ENCODE measurements at places on chromosomes 12 and 14. TPM values are rescaled to one million over a fixed set of nuclear protein-coding genes. Genes with fewer than 3 reads are reported as not detected.
A peak's percentile ranks its signal among the peaks of the same experiment; 100 is the strongest.

RHOJ gene
- 7.5 TPM for total RNA-seq

DNA sequence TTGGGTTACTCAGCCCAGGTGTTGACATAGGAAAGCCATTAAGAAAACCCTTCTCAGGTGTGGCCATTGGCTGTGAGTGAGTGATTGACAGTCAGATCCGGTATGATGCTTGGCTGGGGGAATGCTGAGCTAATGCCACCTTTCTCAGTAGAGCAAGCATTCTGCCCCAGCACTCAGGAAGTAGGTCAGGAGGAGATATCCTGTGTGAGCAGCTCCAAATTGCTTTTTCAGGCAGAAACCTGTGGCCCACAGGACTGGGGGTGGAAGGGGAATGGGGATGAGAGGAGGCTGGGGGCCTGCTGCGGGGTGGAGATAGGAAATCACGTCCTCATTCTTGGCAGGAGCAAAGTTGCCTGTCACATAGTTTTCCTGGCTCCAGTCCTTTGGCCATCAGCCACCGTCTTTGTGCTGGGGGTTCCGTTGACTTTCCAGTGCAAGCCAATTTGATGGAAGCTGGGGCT, 55.7 kb downstream of the NINJ2 start:
- H3K27me3 ChIP-seq = no peaks in the 10 kb centered on the region
- H3K4me1 ChIP-seq = peaks cover 12% of the 10 kb centered on the region
- DNase-seq = peak; percentile 50

IGF1 gene
- total RNA-seq = 15.0 TPM

DNA sequence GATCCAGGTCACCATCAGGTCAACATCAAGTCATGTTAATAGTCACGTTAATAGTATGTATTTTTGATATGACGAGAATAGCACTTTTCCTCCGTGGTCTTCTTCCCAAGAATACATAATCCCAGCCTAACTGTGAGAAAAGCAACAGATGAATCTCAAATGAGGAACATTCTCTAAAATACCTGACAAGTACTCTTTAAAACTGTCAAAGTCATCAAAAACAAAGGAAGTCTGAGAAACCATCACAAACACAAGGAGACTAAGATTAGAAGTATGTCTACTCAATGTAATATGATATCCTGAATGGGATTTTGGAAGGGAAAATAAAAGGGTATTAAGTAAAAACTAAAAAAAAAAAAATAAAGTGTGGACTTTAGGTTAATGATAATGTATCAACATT, 36.8 kb upstream of the GLIPR1 start:
- no peaks in the 10 kb centered on the region for H3K4me1 ChIP-seq
- no peaks in the 10 kb centered on the region for H3K27me3 ChIP-seq
- H3K4me3 ChIP-seq = no peak overlapping the region
- no peak for DNase-seq

DNA sequence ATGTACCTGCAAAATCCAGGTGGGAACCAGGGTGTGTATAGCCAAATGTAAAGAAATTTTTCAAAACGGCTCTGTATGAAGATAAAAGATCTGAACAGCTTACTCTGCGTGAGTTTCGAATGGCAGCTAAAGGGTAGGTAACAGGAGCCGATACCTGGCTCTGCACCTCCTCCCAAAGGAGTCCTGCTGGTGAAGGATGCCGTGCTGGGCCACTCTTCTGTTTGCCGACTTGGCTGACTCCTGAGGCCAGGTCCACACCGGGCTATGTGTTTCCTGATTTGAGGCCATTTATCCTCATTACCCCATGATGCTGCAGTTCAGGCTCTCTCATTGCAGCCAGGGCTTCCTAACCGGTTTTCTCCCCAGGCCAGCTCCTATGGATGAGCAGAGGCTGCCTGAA, 244.6 kb downstream of the SLC41A2 start:
- no peaks in the 10 kb centered on the region for H3K36me3 ChIP-seq
- H3K27ac ChIP-seq = no peak overlapping the region
- no peaks in the 10 kb centered on the region for H3K4me1 ChIP-seq
- H3K4me3 ChIP-seq = no peak overlapping the region
- no peaks in the 10 kb centered on the region for H3K27me3 ChIP-seq
- DNase-seq = no peak

GRCh38 chr14:52355016-52355431, 40.9 kb downstream of the PTGER2 start:
- no peaks in the 10 kb centered on the region for H3K27me3 ChIP-seq
- no peak for DNase-seq
- H3K36me3 ChIP-seq = no peaks in the 10 kb centered on the region
- H3K4me1 ChIP-seq = no peaks in the 10 kb centered on the region

KRT83 gene
- total RNA-seq = not detected

DNA sequence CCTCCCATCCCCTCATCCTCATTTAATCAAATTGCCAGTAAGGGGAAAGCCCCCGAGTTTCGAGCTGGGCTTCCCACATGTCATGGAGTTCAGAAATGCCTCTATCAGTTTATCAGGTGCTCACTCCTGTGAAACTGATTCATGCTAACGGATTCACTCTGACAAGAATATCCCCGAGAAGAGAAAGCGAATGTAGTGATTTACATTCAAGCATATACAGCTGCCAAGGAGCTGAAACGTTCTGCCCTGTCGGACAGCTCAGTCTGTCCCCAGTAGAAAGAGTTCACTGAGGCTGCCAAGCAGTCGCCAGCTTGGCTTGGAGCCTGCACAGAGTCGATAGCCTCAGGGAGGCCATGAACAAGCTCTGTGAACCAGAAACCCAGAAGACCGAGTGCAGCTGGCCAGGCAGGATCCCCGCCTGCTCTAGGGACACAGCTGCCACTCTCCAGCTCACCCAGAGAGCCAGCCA, 88.4 kb downstream of the TMCC3 start:
- H3K27me3 ChIP-seq = no peaks in the 10 kb centered on the region
- H3K4me3 ChIP-seq = peak overlapping the region; percentile 28
- H3K36me3 ChIP-seq = no peaks in the 10 kb centered on the region
- no peaks in the 10 kb centered on the region for H3K4me1 ChIP-seq

DNA sequence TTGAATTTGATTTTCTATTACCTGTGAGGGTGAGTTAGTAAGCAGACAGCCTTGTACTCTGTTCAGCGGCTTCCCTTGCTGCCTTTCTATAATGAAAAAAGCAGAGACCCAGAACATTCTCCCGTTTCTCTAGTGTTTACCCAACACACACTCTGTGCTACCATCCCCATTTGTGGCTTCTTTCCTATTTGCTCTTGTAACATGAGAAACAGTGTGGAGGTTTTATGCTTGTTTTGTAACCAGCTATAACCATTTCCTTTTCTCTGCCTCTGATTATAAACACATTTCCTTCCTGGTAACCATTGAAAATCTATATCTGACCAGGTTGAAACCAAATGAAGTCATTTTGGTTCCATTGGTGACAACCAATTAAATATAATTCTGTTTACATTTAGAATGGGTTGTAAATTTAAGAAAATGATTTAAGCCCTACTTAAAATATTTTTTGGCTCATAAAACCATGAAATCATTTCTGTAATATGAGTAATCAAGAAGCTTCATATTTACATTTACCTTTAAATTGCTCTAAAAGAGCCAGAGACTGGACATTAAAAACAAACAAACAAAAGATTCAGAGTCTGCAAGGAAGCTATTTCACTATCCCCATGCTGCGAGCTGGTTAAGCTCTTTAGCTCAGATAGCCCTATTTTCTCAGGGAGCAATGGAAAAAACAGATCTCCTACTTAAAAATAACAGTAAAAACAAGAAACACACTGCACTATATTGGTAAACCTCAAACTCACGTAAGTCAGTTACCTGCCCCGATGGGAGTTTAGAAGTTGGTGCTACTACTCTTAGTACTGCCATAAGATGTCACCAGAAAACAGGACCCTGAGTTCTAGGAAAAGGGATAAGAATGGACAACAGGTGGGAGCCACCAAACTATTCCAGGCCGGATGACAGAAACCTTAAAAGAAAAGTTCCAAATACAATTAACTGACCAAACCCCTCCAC, 206.5 kb upstream of the EEA1 start:
- no peak for DNase-seq
- no peaks in the 10 kb centered on the region for H3K36me3 ChIP-seq
- H3K4me3 ChIP-seq = peak overlapping the region; percentile 3
- peak overlapping the region; percentile 74 for H3K27ac ChIP-seq
- H3K4me1 ChIP-seq = peaks cover 31% of the 10 kb centered on the region

- H3K27me3 ChIP-seq = no peaks in the 10 kb centered on the region
- no peak overlapping the region for H3K4me3 ChIP-seq
- peaks cover 14% of the 10 kb centered on the region for H3K4me1 ChIP-seq
- H3K36me3 ChIP-seq = peaks cover 35% of the 10 kb centered on the region
- peak overlapping the region; percentile 72 for H3K27ac ChIP-seq
- DNase-seq = peak; percentile 66
These were observed 7.3 kb downstream of the PHB2 start for GRCh38 chr12:6963016-6963731.

DHRS2 gene
- not detected for total RNA-seq

GRCh38 chr14:96588410-96589257, 86.5 kb downstream of the PAPOLA start:
- no peaks in the 10 kb centered on the region for H3K36me3 ChIP-seq
- no peak overlapping the region for H3K4me3 ChIP-seq
- H3K27me3 ChIP-seq = peaks cover 11% of the 10 kb centered on the region
- DNase-seq = no peak
- no peak overlapping the region for H3K27ac ChIP-seq
- H3K4me1 ChIP-seq = no peaks in the 10 kb centered on the region

CLEC12A gene
- total RNA-seq = 0.52 TPM

KRT85 gene
- total RNA-seq = not detected

DNA sequence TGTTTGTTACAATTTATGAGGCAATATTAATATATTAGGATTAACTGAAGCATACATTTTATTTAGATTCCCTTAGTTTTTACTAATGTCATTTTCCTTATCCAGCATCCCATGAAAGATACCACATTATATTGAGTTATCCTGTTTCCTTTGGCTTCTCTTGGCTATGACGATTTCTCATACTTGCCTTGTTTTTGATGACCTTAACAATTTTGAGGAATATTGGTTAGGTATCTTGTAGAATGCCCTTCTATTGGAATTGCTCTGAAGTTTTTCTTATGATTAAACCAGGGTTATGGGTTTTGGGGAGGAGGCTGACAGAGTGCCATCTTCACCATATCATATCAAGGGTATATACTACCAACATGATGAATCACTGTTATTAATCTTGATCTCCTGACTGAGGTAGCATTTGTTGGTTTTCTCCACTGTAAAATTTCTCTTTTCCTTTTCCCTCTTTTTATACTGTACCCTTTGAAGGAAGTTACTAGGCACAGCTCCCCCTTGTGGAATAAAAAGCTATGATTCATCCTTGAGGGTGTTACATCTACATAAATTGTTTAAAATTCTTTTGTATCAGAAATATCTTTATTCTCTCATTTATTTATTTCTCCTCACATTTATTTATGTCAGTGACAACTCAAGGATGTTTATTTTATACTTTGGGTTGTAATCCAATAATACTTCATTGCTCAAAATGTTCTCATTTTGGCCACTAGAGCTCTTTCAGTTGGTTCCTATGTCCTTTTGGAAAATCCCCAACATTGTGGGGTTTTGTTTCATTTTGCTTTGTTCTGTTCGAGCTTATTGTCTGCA, 239.0 kb downstream of the SLC16A7 start:
- H3K4me3 ChIP-seq = no peak overlapping the region
- H3K36me3 ChIP-seq = no peaks in the 10 kb centered on the region
- no peak overlapping the region for H3K27ac ChIP-seq
- H3K4me1 ChIP-seq = no peaks in the 10 kb centered on the region
- DNase-seq = no peak

- H3K4me1 ChIP-seq = no peaks in the 10 kb centered on the region
- no peak overlapping the region for H3K27ac ChIP-seq
- no peak for DNase-seq
- no peaks in the 10 kb centered on the region for H3K36me3 ChIP-seq
These were observed 1156.3 kb upstream of the SEL1L start for GRCh38 chr14:82689948-82690347.

GRCh38 chr14:59450716-59451115, 14.5 kb downstream of the GPR135 start:
- no peaks in the 10 kb centered on the region for H3K27me3 ChIP-seq

FAR2 gene
- 1.7 TPM for total RNA-seq

DNA sequence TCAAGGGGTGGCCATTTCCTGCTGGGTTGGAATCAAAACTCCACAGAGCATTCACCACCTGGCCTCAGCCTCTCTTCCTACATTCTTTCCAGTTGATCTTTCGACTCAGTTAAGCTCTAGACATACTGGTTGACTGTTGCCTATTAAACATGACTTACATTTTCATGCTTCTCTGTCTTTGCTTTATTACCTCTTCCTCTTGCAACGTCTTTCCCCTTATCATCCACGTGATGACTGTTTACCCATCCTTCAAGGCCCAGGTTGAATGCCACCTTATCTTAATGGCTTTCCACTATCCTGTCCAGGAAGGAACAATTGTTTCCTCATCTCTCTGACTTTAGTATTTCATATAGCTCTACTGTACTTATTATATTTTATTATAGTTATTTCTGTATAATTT, 24.4 kb upstream of the CCDC175 start:
- H3K4me3 ChIP-seq = no peak overlapping the region
- DNase-seq = no peak
- H3K27me3 ChIP-seq = no peaks in the 10 kb centered on the region
- H3K4me1 ChIP-seq = no peaks in the 10 kb centered on the region
- H3K27ac ChIP-seq = no peak overlapping the region

DNA sequence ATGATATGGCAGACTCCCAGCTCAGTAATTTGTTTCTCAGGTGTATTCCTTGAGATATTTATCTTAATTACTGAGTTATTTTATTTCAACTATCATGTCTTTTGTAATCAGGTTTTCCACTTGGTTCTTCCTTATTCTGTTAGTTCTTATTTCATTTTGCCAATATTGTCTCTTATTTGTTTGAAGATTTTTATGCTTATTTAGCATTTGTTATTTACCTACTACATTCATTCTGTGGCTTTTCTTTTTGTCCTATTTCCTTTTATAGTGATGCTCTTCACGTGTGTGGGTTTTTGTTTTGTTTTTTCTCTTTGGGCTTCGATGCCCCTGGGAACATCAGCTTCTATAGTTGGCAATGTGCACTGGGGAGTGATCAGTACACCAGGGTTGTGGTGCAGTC, 40.5 kb upstream of the CRADD start:
- no peaks in the 10 kb centered on the region for H3K27me3 ChIP-seq
- H3K36me3 ChIP-seq = no peaks in the 10 kb centered on the region
- no peak for DNase-seq
- no peak overlapping the region for H3K27ac ChIP-seq

DNA sequence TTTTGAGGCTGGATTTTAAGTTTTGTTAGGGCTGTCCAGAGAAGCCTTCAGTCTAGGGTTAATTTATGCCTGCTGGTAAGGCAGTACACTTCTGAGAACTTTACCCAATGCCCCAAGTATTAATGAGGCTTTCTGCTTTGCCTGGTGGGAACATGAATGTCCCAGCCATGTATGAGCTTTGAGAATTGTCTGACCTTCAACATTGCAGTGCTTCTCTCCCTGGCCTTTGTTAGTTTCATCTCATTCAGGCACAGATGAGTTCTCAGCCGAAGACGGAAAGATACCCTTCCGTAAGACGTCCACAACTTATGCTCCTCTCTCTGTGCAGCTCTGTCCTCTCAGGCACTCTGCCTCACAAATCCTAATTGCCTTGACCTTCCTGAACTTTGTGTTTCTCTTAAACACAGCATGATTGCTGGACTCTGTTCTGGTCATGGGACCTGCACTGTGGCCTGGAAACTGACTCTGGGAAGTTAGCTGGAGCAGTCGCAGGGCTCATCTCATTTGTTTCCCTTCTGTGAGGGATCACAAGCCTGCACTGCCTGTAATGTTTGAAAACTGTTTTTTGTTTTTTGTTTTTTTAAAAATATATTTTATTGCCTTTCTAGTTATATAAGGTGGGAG, 15.7 kb downstream of the CHPT1 start:
- peaks cover 11% of the 10 kb centered on the region for H3K36me3 ChIP-seq
- no peaks in the 10 kb centered on the region for H3K27me3 ChIP-seq
- H3K4me3 ChIP-seq = peak overlapping the region; percentile 23
- peak overlapping the region; percentile 42 for H3K27ac ChIP-seq
- peaks cover 23% of the 10 kb centered on the region for H3K4me1 ChIP-seq

All from psoas muscle (tissue), 8 donors.